Stimulated activated CD4-positive, alpha-beta T cell treated with anti-CD3 and anti-CD28 coated beads, Interleukin-4, amount 100 ng/mL, for 1 hour (primary cell): ENCODE measurements at places on chromosomes 7 and 10.

GRCh38 chr10:112240441-112240840, 42.8 kb upstream of the TECTB start:
- no peak for DNase-seq

GRCh38 chr7:64793106-64793755, 997 bp upstream of the ZNF138 start:
- DNase-seq: no peak

DNA sequence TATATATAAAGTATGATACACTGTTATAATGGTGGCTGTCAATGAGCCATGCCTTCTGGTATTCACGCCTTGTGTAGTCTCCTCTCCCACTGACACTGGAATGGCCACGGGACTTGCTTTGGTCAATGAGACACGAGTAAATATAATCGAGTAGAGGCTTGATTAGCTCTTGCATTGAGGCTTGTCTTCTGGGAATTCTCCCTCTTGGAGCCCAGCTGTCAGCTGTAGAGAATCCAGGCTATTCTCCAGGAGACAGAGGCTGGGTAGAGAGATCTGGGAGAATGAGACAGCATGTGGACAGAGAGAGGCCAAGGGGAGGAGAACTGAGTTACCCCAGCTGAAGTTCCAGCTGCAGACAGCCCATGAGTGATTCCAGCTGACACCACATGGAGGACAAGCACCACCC, 25.2 kb upstream of the PLCE1 start:
- DNase-seq: no peak

DNA sequence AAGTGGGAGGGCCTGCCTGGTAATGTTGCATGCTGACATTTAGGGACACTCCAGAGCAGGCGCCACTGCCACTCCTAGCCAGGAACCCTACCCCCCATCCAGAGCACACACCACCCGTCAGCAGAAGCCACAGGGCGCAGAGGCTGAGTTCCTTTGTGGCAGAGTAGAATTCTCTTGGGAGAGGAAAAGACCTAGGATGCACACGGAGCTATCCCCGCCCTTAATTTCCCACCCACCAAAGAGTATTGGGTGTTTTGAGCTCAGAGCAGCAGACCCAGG, 702 bp upstream of the INSYN2A start:
- DNase-seq: no peak

GRCh38 chr10:12198156-12198555, 2.2 kb downstream of the CDC123 start:
- DNase-seq: no peak

- DNase-seq: no peak
These were observed 24.6 kb downstream of the DIP2C start for GRCh38 chr10:664893-665292.

DNA sequence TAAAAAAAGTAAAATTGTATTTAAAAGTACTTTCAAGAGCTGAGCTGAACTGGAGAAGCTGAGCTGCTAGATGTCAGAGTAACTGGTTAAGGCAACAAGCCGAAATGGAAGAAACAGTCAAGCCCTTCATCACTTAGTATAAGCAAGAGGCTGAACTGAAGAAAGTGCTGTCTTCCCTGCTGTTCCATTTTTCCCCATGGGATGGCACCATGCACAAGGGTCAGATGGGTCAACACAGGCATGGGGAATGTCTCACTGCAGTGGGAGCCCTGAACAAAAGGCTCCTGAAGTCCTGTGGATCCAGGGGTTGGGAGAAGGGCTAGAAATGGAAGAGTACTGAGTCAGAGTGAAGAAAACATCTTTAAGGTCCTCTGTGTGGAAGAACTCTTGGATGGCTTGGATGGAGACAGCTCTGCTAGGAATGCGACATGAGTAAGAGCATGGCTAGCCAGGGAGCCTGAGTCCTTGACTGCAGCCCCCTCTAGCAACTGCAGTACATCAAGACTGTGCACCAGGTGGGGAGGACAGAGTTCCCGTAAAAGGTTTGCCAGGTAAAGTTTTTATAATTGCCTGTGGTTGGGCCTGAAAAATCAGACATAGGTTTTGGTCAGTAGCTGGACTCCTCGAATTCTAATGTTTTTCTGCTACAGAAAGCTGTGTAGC, 348.3 kb downstream of the GPR158 start:
- DNase-seq: no peak

DNA sequence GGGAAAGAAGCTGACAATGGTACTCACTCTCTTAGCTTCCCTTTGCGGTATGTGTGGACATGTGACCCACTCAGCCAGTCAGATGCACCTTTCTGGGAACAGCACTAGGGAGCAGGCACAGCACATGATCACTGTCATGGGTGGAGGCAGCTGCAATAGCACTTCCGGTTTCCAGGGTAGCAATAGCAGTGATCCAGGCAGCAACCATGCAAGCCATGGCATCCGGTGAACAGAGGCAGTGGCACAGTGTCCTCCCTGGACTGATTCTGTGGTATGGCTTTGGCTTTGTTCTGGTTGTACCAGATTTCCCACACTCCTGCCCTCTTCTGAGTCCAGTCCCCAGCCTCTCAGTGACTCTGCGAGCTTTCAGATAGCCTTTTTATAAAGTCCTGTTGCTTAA, 86.8 kb upstream of the NAMPT start:
- no peak for DNase-seq

DNA sequence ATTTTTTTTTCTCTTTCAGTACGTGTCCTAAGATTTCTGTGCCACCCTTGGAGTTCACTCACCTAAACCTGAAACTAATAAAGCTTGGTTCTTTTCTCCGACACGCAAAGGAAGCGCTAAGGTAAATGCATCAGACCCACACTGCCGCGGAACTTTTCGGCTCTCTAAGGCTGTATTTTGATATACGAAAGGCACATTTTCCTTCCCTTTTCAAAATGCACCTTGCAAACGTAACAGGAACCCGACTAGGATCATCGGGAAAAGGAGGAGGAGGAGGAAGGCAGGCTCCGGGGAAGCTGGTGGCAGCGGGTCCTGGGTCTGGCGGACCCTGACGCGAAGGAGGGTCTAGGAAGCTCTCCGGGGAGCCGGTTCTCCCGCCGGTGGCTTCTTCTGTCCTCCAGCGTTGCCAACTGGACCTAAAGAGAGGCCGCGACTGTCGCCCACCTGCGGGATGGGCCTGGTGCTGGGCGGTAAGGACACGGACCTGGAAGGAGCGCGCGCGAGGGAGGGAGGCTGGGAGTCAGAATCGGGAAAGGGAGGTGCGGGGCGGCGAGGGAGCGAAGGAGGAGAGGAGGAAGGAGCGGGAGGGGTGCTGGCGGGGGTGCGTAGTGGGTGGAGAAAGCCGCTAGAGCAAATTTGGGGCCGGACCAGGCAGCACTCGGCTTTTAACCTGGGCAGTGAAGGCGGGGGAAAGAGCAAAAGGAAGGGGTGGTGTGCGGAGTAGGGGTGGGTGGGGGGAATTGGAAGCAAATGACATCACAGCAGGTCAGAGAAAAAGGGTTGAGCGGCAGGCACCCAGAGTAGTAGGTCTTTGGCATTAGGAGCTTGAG, at the start of gene CFTR:
Gene CFTR (plus strand): TSS at position 801 of the 830 bp plus-strand sequence. CDS start 70 bp downstream, outside the sequence.
- no peak for DNase-seq

DNA sequence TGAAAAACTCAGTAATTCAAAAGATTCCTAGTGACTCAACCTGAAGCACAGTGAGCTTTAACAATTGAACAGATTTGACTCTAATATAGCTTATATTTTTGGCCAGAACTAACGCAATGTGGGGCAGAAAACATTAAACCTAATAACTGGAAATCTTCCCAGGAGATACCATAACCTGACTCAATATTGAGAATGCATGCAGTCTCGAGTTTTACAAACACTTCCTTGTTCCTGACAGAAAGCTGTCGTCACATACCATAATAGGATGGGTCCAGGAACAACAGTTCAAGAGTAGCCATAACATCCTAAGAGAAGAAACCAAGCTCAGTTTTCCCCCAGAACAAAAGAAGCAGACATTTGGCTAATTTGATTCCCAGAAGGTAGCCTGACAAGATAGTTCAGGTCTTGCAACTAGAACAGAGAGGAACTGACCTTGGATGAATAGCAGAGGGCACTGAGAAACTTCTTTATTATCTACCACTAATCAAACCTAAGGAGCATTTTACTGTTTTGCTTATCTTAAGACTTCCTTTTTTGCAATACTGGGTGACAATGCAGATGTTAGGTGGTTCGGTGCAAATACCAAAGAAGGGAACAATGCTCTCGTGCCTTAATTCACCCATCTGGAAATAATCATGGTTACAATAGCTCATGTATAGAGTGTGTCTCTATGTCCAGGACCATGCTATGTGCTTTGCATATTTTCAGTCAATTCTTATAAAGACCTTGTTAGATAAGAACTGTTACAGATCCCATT, 38.6 kb upstream of the ACSL5 start:
- DNase-seq: no peak

GRCh38 chr10:97465982-97466381, 20.0 kb downstream of the ZDHHC16 start:
- DNase-seq: no peak

DNA sequence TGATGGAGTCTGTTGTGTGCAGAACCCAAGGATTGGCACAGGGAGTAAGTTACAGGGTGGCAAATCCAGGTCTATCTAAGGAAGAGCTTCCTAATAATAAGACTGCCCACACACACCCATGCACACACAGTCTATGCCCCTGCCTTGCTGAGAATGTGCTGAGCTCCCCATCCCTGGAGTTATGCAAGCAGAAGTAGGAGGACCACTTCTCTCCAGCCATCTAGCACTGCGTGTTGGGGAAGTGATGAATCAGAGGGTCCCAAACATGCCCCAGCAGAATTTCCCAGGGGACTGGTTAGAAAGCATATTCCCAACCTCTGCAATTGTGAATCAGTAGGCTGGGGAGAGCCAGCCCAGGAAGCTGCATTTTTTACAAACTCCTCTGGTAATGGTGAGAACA, 117.2 kb downstream of the CDH23 start:
- no peak for DNase-seq

DNA sequence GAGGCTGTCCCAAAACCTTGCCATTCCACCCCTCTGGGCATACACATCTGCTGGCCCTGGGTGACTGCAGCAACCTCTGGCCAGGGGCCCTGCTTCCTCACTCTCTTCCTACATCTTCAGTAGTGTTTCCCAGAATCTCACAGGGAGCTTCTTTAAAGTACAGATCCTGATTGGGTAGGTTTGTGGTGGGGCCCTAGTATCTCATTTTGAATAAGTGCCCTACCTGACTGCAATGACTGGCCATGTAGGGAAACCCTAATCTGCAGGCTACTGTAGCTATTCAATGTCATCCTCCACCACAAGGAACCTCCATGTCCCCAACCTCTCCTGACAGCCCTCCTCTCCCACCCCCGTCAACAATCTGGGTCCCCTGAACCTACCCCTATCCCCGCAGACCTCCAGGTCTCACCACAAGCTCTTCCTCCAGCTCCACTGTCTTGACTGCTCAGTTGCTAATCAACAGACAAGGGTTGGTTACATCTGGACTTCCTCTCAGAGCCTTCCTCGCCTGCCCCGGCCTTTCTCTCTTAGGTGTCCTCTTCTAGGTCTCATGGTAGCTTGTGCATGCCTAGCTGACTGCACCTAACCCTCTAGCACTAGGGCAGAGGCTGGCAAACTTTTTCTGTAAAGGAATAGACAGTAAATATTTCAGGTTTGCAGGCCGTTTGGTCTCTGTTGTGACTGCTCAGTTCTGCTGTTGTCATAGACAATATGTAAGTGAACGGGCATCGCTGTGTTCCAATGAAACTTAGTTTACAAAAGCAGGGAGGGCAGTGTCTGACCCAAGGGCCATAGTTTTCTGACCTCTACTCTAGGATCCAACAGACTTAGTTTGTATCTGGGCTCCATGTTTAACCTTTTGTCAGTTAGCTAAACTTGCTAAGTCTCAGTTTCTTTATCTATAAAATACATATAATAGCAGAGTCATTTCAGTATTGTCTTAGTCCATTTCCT, 121.1 kb downstream of the AOAH start:
- DNase-seq: no peak

DNA sequence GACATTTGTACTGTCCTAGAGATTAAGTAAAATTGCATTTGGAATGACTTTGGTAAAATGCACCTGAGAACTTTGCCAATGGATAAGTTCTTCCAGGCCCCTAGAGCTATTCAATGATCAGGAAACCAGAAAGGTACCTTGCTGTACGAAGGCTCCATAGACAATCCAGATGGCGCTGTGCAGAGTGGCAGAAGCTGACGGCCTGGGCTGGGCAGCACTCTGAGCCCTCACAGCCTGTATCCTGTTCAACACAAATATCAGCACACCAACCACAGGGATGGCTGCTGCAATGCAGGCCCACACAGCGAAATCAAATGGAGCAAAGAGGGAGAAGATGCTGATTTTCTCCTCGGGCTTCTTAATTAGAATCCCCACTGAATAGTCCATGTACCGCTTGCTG, 642.4 kb downstream of the GRID1 start:
- DNase-seq: no peak

DNA sequence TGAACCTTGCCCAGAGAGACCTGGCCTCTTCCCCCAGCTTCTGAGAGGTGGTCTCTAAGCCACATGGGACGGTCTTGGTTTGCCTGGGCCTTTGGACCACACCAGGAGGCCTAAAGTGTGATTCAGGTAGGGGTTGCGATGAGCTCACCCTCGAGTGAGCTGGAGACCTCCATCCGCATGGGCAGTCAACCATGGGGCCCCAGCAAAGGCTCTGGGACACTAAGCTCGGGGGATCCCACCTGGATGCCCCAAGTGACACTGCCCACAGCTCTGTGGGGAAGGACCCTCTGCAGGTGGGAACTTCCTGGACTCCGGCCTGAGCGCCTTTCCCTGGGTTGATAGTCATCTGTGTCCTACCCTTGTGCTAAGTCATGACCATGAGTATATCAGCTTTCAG, 57.1 kb upstream of the FAM20C start:
- DNase-seq: no peak

DNA sequence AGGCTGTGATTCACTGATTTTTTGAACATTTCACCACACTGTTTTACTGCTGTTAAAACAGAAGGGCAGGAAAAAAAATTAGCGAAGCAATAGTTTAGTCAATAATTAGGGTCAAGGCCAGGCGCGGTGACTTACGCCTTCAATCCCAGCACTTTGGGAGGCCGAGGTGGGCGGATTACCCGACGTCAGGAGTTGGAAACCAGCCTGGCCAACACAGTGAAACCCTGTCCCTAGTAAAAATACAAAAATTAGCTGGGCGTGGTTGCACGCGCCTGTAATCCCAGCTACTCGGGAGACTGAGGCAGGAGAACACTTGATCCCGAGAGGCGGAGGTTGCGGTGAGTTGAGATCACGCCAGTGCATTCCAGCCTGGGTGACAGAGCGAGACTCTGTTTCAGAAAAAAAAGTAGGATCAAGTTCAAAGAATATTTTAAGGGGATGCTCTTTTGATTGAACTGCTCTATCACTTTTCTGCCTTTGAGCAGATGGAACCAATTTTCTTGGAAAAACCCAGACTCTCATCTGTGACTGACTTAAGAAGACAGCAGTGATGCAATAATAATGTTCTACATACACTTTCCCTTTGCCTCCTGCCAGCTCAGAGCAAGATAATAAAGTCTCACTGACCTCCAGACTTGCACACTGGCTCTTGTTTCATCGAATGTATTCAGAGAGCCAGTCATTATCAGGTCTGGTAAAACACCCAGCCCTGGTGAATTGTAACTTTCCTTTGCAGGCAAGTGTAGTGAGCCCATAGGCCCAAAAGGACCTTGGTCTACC, 1.6 kb upstream of the PPA1 start:
- DNase-seq: no peak
